ENCODE measurements at places on chromosomes 11 and 22.

- peak; percentile 37 for DNase-seq
Measured at GRCh38 chr22:27930331-27931060, 11.4 kb upstream of the PITPNB start.

DNA sequence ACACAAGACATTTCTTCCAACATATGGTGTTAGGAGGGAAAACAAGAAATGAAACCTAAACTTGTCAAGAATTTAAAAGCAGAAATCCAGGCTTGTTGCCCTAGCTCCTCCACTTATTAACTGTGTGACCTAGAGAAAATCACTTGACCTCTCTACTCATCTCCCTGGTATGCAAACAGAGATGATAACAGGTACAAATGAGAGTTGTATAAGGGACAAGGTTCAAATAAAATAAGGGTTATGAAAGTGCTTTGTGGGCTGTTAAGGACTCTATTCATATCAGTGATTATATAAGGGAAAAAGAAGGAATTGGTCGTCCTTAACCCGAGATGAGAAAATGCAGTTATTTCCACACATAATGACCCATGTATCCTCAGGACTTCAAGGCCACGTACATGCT, 372.7 kb upstream of the TENM4 start:
- DNase-seq: no peak

DNA sequence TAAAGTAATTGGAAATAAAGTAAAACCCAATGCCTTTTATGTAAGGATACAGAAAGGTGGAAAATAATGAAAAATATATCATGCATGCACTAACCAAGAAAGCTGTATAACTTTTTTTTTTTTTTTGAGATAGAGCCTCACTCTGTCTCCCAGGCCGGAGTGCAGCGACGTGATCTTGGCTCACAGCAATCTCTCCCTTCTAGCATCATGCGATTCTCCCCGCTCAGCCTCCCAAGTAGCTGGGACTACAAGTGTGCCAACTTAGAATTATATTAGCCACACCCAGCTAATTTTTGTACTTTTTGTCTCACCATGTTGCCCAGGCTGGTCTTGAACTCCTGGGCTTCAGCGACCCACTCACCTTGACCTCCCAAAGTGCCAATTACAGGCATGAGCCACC, 4.5 kb downstream of the GGT5 start:
- no peak for DNase-seq

DNA sequence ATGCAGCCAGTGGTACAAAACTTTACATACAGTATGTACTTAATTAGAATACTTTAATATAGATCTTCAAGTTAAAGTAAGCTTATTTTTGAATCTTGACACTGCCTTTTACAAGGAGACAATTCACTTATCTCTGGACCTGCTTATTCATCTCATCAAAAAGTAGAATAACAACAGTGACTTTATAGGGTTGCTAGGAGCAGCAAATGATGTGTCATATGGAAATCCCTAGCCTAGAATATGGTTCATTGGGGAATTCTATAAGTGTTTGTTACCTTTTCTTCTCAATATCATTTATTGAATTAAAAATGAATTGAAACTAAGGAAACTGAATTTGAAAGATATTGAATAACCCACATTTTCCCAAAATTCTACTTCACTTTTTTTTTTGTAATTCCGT, 45.0 kb upstream of the FIBIN start:
- DNase-seq: no peak

DNA sequence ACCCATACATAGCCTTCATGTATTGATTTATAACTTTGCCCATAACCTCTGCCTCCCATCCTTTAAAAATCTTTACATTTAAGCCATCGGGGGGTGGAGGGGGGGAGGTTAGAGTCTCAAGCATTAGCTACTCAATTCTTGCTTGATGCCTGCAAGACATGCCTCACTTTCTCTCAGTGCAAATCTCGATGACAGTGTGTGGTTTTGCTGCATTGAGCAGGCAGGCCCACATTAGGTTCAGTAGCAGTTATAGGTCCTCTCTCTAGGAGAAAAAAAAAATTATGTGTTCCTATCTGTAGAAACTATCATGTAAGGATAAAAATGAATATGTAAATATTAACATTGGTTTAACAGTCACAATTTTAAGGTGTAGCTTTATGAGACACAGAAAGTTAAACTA, 314.0 kb upstream of the ANO3 start:
- no peak for DNase-seq

DNA sequence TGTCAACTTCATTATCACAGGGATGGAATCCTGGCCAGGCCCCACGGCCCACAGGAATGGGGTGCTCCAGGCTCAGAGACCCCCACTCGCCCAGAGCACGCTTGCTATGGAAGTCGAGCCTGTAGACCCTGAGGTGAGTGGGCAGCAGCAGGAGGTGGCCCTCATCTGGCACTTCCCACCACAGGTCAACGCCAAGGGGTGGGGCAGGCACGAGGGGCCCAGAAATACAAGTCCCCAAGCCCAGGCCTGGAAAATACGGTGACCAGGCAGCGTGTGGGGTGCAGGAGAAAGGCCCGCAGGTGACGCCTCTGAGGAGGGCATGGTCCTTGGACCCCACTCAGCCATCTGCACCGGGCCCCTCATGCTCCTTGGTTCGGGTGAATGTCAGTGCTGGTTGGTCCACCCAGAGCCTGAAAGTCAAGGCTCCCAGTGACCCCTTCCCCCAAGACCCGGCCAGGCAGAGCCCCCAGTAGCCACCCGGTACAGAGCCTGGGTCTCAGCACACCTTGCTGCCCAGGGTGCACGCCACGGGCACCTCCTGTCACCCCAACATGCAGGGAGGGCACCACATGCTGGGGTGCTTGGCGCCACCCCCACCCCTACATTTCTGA, 2.4 kb downstream of the MOB2 start:
- DNase-seq: no peak

DNA sequence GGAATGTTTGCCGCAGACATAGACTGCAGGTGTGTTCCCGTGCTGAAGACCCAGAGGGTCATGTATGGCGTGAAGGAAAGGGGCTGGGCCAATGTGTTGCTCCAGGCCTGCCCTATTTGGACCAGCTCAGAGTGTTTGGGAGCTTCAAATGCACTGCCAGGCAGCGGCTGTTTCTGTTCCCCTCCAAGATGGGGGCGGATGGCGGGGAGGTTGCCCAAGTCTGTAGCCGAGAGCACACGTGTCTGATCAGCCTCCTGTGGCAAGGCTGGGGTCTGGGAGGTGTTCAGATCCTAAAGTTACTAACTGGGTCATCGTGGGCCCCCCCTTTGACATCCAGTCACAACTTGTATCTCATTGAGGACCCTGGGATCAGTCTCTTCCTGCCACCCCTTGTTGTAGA, 45.5 kb downstream of the CACNA1I start:
- DNase-seq: no peak

DNA sequence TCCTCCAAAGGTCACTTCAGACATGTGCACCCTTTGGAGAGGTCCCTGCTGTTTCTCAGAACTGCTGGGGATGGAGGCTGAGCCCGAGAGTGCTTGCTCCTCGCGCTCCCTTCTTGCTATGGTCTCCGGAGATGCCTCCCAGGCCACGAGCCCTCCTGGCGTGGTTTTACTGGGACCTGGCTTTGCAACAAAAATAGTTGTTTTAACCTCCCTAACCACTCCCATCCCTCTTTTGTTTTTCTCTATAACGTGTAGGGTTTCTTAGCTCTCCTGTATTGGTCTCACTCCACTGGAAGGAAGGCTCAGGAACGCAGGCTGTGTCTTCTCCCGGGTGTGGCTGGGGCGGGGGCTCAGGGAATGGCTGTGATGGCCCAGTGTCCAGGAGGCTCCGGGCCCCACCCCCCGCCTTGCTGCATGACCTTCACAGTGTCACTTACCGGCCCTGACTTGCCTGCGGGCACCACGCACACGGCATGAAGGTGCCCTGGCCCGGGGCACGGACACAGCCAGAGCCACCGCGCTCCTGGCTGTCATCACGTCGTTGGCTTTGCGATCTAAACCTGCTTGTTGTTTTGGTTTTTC, 5.6 kb downstream of the PTDSS2 start:
- DNase-seq: no peak

DNA sequence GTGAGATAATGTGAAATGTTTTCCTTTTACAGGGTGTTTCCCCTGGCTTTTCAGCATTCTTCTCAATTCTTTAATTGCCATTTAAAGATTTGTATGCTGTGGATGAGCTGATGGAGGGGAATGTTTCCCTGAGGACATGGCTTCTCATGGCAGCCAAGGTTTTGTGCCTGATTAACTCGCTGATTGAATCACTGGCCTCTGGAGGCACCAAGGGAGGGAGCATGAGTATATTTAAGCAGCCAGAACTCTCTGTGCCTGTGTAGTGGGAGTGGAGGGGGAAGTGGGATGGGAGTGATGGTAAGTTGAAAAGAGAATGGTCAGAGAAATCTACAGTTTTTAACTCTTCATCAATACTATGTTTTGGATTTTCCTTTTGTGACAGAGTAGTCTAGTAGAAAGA, 88.7 kb downstream of the STIM1 start:
- DNase-seq: no peak

DNA sequence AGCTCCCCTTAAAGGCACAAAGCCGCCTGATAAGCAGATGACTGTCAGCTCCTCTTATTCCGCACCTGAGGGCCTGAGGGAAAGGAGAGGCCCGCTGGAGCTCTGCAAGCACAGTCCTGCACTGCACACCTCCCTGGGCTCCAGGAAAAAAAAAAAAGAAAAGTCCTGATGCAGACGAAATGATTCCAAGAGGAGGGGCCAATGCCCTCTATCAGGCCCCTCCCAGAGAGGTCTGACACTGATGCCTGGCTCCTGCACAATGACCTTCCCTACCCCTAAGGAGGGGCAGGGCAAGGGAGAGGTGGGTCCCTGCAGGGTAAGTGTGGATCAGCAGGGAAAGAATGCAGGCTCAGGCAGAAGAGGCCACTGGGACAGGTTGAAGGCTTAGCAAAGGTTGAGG, 572.7 kb downstream of the SOX6 start:
- no peak for DNase-seq

DNA sequence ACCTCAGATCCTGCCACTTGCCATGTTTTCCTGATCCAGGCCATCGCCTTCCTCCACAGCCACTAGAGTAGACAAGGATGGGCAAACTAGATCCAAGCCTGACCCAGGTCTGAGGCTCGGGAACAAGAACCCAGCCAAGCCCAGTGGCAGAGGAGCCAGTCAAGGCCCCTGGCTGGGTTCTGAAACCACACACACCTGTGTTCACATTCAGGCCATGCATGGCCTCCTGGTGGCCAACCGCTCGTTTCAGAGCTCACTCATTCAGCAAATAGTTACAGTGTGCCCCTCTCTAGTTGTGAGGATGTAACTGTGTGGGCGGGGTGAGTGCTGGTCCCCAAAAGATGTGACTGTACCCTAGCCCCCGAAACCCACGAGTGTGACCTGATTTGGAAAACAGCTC, 337.6 kb downstream of the CTTN start:
- DNase-seq: no peak

DNA sequence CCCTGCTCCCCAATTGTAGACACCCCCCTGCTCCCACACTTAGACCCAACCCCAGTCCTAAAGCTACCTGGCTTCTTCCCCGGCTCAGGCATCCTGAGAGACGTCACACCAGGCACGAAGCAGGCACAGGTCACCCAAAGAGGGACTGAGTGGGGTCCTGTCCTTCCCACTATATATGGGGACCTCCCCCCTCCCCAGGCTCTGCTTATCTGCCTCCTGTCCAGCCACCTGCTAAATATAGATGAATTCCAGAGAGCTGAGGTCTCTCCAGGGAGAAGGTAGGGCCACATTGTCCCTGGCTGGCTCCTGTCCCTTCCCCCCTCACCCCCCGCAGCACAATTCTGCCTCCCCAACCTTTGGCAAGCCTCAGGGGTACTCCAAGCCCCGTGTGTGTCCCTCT, at the start of gene MYBPC3:
TSS of gene MYBPC3 (minus strand) at position 147 of the 400 bp plus-strand sequence. CDS start at position 92, 55 bp downstream.
- no peak for DNase-seq

DNA sequence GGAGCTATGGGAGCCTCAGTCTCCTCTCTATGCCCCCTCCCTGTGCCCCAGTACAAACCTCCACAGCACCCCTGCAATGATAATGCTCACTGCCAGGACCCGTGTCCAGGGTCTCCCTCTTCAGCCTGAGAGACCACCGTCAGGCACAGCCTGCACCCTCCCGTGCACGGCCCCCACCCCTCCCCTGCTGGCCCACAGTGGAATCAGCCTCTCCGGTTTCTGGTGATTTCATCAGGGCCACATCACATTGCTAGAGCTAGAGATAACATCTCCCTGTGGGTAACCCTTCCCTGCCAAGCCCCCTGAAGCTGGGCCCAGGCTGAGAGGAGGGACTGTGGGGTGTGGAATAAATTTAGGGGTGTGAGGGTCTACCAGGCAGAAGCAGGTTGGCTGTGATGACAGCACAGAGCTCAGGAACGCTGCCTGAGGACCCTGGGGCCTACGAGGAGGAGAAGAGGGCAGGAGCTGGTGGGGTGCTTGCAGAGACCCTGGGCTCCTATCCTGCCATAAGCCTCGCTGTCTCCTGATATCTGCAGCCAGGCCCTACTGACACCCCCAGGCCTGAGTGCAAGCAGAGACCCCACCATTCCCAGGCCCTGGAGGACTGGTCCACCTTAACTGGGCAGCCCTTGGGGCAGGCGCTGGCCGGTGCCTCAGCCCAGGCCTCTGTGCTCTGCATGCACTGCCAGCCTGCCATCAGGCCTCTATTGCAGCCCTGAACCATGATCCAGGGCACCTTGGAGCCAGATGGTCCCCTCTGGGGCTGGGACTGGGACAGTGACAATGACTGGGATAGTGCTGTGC, at the start of gene KLHDC7B:
TSS of gene KLHDC7B (plus strand) at position 378 of the 804 bp plus-strand sequence. CDS start at position 723, 345 bp downstream.
- DNase-seq: no peak

DNA sequence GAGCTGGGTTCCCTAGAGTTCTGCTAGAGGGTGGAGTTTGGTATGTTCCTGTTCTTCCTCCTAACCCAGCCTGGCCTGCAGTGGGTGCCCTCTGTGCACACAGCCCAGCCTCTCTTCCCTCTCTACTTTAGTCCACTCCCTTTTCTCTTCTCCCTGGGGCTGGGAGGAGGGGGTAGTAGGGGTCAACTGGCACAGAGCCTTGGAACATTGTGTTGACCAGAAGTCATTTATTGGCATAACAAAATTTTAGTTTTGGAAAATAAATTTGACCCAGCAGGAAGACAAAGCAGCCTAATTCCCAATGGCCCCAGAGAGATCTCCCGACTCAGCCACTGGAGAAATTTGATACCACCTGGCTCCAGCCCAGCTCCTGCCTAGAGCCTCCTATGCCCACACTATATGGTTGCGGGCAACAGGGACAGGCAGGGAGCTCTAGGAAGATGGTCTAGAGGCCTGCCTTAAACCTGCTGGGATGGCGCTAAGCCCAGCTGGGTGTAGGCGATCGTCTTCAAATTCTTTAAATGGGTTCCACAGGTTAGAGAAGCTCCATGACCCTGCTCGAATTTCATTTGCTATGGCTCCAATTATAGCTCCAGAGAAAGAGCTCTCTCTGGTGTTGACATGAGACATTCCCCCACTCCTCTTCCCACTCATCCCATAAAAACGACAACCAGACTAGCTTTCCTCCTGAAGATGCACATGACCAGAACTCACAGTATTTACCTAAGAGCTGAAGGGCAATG, 9.9 kb downstream of the PCSK7 start:
- DNase-seq: peak; percentile 60

Data from NCI-H2171 (cell line).